Gastroesophageal sphincter (tissue), 4 donors: ENCODE measurements at places on chromosomes 2 and 18.
A peak's percentile ranks its signal among the peaks of the same experiment; 100 is the strongest.

DNA sequence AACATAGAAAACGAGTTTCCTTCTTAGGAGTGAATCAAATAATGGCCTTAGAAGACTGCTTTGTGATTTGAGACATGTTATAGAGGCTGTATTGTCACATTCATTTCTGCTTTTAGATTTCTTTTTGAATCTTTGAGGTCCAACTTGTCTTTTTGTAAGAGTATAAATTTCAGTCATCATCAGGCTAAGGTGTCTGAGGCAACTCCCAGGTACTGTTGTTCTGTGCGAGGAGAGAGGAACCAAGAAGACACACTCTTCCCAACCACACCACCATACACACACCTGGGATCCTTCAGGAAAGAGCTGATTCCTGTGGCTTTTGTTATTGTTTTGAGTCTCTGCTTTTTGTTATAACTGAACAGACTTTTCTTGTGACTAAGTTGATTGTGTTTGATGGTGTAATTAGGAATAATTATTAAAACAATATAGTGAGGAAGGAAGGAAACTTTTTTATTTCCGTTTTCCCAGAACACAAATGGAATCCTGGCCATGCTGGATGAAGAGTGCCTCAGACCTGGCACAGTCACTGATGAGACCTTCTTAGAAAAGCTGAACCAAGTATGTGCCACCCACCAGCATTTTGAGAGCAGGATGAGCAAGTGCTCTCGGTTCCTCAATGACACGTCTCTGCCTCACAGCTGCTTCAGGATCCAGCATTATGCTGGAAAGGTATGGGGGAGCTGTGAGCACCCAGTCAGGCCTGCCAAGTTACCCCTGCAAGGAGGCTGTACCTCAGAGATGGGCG, 140.4 kb downstream of the MYO1B start:
- no peak for ATAC-seq

GRCh38 chr2:21543630-21544029, 419.9 kb downstream of the TDRD15 start:
- no peak for ATAC-seq

DNA sequence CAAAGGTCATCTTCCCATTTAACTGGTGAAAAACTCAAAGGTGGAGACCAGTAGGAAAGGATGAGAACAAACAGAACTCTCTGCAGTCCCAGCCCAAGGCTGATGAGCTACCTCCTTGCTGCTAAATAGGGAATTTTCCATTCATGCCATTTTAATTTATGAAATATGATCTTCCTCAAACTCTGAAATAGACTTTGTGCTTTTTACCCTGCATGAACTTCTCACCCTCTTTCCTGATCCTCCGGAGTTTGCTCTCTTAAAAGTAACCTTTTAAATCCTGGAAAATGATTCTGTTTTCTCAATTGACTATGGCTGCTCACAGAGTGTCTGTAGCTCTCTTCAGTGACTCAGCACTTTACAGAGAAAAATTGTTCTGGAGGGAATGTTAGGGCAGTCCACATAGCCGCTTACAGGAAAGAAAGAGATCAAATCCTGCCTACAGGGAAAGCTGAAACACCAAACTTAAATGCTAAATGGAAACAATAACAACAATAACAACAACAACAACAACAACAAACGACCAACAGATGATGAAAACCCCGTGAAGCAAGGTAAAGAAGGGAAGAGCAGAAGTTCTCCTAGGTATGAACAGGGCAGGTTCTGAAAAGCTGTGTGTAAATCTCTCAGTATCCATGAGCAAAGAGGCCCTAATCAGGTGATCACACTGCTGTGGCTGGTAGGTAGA, 79.8 kb upstream of the SESTD1 start:
- peak; percentile 67 for ATAC-seq

- no peak for ATAC-seq
These were observed 93.7 kb downstream of the TMEM17 start for GRCh38 chr2:62412347-62412742.

- ATAC-seq, result no peak
These were observed 580.9 kb upstream of the HNMT start for GRCh38 chr2:137383391-137383790.

DNA sequence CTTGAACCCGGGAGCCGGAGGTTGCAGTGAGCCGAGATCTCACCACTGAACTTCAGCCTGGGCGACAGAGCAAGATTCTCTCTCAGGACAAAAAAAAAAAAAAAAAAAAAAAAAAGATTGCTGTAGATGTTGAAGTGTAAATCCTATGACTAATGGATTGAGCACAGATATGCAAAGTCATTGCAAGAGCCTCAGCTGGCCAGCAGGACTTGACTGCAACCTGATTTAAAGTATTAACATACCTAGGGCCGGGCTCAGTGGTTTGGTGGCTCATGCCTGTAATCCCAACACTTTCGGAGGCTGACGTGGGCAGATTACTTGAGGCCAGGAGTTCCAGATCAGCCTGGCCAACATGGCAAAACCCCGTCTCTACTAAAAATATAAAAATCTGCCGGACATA, 103.4 kb upstream of the MSH2 start:
- no peak for ATAC-seq

GRCh38 chr2:201793631-201794030, 12.7 kb upstream of the CDK15 start:
- ATAC-seq, result no peak

- no peak for ATAC-seq
These were observed 1004.6 kb upstream of the TMEFF2 start for GRCh38 chr2:193199322-193199721.

- no peak for ATAC-seq
These were observed 94.1 kb upstream of the CD302 start for GRCh38 chr2:159891917-159892730.

GRCh38 chr18:46320928-46321711, 216.9 kb downstream of the HAUS1 start:
- no peak for ATAC-seq
